Osteocyte (in vitro differentiated cells): ENCODE measurements at places on chromosomes 11 and 22. TPM values are rescaled to one million over a fixed set of nuclear protein-coding genes. Genes with fewer than 3 reads are reported as not detected.

DNA sequence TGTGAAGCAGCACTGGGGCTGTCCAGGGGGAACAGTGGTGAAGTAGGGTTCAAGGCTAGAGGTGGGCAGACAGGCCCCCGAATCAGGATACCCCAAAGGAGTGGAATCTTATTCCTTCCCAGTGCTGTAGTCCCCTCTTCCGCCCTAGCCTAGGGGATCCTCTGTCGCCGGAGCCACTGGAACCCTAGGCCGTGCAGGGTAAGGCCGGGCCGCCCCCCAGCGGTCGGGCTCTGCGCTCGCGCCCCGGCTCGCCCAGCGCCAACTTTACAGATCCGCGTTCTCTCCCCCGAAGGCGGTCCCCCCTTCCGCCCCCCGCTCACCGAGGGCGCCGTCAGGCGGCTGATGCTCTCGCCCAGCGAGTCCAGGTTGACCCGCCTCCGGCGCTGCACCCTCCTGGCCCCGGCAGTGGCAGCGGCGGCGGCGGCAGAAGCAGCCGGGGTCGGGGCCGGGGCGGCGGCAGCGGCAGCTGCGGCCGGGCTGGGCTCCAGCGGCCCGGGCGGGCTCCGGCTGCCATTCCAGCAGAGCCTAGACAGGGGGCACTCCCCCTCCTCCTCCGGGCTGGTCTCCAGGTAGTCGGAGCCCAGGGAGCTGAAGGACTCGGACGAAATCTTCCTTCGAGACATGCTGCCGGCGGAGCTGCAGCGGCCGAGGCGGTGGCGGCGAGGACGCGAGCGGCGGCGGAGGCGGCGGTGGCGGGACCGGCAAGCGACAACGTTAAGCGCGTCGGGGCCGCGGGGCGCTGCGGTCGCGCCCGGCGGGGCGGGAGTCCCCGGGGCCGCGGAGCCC lies 650 bp downstream of the GUCY1A2 start:
- peak; percentile 85 for DNase-seq

DNA sequence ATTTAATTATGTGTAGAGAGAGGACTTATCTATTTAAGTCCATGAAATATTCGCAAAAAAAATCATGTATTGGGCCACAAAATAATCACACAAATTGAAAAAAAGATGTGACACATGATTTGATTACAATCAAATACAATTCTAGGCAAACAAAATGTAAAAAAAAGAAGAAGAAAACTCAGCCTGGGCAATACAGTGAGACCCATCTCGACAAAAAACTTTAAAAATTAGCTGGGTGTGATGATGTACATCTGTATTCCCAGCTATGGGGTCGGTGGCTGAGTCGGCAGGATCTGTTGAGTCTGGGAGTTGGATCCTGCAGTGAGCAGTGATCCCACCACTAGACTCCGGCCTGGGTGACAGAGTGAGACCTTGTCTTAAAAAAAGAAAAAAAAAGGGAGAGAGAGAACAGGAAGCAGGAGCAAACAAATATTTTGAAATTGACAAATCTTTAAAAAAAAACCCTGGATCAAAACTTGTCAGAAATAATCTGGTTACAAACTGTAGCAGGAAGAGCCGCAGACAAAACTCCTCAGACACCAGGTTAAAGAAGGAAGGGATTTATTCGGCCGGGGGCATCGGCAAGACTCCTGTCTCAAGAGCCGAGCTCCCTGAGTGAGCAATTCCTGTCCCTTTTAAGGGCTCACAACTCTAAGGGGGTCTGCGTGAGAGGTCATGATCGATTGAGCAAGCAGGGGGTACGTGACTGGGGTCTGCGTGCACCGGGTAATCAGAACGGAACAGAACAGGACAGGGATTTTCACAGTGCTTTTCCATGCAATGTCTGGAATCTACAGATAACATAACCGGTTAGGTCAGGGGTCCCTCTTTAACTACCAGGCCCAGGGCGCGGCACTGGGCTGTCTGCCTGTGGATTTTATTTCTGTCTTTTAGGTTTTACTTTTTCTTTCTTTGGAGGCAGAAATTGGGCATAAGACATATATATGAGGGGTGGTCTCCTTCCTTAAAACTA lies 3.3 kb upstream of the TYMP start:
- no peak for DNase-seq

- DNase-seq: peak; percentile 94
These were observed 3.4 kb downstream of the TSPAN32 start for GRCh38 chr11:2305140-2305778.

- DNase-seq: no peak
These were observed 57.5 kb upstream of the PLET1 start for GRCh38 chr11:112318184-112318591.

GRCh38 chr11:105881027-105881426 lies 141.0 kb downstream of the MSANTD4 start:
- DNase-seq: no peak

- DNase-seq: no peak
These were observed 3.4 kb downstream of the IGLL1 start for GRCh38 chr22:23576681-23577080.

DNA sequence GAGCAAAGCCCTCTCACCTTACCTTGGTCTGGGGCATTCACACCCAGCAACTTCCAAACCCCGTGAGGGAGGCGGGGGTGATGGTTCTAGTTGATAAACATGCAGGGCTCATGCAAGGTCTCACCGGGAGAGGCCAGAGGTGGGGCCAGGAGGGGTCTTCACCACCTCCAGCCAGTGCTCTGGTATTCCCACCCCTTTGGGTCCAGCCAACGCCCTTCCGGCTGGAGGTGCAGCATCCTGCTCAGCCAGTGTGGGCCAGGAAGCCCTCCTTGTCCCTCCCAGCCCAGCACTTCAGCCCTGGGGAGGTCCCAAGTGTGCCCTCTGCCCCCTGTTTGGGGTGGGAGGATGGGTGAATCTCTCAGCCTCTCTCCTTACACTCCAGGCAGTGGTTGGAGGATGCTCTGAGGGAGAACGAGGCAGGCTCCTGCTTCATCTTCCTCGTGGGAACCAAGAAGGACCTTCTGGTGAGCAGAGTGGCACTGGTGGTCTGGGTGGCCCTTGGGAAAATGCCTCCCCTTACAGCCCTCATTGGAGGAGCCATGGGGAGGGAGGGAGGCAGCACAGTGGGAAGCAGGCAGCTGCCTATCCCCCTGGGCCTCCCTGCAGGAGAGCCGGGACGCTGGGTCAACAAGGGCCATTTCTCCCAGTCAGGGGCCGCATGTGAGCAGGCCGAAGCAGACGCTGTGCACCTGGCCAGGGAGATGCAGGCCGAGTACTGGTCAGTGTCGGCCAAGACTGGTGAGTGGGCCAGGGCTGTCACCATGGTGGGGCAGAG lies 13.4 kb downstream of the RAB36 start:
- no peak for DNase-seq

DNA sequence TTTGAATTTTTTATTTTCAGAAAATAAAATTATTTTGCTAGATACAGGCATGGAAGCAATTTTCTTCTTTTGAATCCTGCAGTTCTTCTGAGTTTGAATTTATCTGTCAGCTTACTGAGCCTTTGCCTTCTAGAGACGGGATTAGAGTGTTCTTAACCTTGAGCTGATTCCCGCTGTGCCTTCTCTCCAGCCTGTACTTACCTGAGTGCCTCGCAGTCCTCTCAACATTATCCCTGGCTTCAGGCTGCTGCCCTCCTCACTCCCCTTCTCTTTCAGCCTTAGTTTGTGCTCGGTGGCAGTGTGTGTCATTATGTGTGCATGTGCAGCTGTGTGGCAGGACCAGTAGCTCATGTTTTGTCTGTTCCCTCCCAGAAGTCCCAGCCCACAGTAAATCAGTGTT lies 24.3 kb downstream of the OSBP2 start:
- no peak for DNase-seq

GRCh38 chr11:103294516-103294915 lies 185.3 kb downstream of the DYNC2H1 start:
- no peak for DNase-seq

- no peak for DNase-seq
These were observed 139.6 kb upstream of the E2F8 start for GRCh38 chr11:19380375-19380774.

DNA sequence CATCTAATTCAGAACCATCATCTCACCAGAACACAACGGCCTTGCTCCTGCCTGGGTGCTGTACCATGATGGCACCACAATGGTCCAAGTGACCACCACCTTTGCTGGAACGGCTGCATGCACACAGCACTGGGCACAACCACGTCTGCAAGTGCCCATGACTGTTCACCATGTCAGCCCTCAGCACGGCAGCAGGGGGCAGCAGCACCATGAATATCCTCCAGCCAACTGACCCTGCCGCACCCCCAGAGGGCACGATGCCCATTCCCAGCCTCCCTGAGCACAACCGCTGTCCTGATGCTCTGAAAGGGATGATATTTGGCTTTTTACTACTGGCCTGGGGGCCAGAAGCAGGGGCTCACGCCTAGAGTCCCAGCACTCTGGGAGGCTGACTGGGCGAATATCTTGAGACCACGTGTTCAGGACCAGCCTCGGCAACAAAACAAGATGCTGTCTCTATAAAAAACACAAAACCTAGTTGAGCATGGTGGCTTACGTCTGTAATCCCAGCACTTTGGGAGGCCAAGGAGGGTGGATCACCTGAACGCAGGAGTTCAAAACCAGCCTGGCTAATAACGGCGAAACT lies 25.7 kb downstream of the DRD4 start:
- DNase-seq: no peak

DNA sequence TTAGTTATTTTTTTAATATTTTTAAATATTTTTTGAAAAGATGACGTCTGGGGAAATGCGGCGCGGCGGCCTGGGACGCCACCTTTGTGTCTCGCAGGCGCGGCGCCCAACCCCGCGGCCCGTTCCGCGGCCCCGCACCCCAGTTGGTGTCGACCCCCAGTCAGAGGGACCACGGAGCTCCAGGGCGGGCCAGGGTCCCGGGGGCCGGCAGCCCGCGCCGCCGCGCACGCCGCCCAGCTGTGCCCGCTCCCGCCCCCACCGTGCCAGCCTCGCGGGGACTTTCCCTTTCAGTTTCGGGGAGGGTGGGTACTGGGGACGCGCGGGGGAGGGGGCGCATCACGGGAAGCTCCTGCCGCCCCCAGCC lies 1.6 kb downstream of the CCND1 start:
- DNase-seq: no peak

GRCh38 chr11:20991471-20991870 lies 322.1 kb downstream of the NELL1 start:
- no peak for DNase-seq

GRCh38 chr11:119483341-119483880 lies 60.4 kb upstream of the THY1 start:
- peak; percentile 74 for DNase-seq

- no peak for DNase-seq
These were observed 120.5 kb upstream of the FGF3 start for GRCh38 chr11:69939551-69940245.

- no peak for DNase-seq
These were observed 7.1 kb upstream of the PPFIA1 start for GRCh38 chr11:70263363-70263762.

DNA sequence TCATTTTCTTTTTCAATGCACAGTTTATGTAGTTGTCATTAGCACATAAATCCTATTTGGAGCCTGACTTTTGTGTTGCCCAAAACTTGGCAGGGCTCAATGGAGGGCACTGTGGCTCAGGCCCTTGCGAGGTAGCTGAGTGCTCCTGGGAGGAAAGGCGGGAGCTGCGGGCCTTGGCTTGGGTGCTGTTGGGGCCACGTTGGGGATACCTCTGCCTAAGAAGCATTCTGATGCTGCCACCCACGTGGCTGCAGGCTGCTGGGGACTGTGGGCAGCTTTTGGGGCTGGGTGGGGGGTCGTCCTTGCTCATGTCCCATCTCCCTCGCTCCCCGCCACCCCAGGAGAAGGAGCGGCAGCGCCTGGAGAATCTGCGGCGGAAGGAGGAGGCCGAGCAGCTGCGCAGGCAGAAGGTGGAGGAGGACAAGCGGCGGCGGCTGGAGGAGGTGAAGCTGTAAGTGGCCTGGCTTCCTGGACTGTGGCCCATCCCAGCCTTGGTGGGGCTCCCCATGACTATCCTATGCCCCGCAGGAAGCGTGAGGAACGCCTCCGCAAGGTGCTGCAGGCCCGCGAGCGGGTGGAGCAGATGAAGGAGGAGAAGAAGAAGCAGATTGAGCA lies 20.9 kb downstream of the INCENP start:
- DNase-seq: peak; percentile 83

GRCh38 chr11:46099963-46100316 lies 21.3 kb downstream of the PHF21A start:
- DNase-seq: no peak

DNA sequence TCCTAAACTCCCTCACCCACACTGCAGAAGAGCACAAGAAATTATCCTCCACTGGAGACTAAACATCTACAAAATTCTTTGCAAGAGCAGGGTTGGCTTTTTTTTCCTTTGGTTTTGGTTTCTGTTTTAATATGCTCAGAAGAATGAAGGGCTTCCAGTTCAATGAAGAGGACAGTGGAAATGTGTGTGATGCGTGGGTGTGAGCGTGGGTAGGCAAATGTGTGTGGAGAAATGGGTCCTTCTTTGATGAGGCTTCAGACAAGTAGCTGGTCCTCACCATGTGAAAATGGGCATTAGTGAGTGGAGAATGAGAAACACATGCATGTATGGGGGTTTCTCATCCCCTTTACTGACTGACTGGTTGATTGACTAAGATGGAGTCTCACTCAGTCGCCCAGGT lies 263.3 kb upstream of the SYN3 start:
- no peak for DNase-seq

PRODH gene
- 11.2 and 12.0 TPM in 2 replicates for total RNA-seq

LDHAL6A gene
- total RNA-seq: not detected in 2 replicates

ADAMTS15 gene
- 78.8 and 81.6 TPM in 2 replicates for total RNA-seq

OR6T1 gene
- not detected in 2 replicates for total RNA-seq

H19 gene
- 1,569 and 1,806 TPM in 2 replicates for total RNA-seq

KCTD14 gene
- total RNA-seq: 0.73 and 1.0 TPM in 2 replicates
